ENCODE measurements at places on chromosomes 7 and 10. TPM values are rescaled to one million over a fixed set of nuclear protein-coding genes. Genes with fewer than 3 reads are reported as not detected.

Gene PCLO
- total RNA-seq: 14.5 TPM

Gene RPEL1
- not detected for total RNA-seq

Gene CABCOCO1
- total RNA-seq: 1.9 TPM

Gene HPS1
- 59.9 TPM for total RNA-seq

Gene SH2D4B
- total RNA-seq: 0.40 TPM

Gene MKX
- total RNA-seq: 10.1 TPM

Gene CYP2C19
- not detected for total RNA-seq

Gene CHST3
- total RNA-seq: 16.5 TPM

Gene EN2
- 0.45 TPM for total RNA-seq

Gene FAM180A
- 0.77 TPM for total RNA-seq

Gene TRPV6
- total RNA-seq: 47.0 TPM

Gene GARIN1A
- total RNA-seq: 4.5 TPM

Data from prostate gland (tissue), 2 donors.